ENCODE measurements at places on chromosomes 4 and X. TPM values are rescaled to one million over a fixed set of nuclear protein-coding genes. Genes with fewer than 3 reads are reported as not detected.

The TRIM75 gene
- not detected for total RNA-seq

DNA sequence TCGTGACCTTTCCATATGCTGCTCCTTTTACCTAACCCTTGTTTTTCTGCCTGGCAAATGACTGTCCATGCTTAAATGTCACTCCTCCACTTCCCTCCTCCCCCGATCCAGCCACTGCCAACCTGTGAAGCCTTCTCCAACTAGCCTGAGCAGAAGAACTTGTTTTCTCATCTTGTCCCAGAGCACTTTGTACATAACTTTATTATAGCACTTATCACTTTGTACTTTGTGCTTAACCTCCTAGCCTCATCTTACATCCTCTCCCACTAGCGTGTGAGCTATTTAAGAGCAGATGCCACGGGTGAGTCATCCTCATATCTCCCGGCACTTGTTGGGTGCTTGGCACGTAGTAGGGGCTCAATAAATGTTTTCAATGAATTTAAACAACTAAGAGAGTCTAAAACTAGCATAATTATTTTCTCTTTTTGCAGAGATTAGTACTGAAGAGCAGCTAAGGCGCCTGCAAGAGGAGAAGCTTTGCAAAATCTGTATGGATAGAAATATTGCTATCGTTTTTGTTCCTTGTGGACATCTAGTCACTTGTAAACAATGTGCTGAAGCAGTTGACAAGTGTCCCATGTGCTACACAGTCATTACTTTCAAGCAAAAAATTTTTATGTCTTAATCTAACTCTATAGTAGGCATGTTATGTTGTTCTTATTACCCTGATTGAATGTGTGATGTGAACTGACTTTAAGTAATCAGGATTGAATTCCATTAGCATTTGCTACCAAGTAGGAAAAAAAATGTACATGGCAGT is 46.9 kb downstream of the XIAP start:
- DNase-seq = no peak

DNA sequence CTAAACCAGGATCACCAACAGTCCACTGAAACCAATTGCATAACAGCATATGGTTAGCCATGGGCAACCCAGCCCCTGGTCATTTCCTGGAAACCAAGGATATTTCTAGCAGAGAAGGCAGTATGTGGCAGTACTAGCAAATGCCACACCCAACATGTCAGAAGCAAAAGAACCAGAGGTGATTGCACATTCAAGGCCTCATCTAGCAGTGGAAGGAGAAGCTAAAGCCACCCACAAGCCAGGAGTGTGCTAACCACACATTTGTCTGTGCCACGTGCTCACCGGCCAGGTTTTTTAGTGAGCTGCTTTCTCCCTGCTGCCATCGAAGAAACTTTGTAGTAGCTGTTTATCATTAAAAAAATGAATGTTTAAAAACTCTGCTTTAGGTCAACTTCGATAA is 42.0 kb downstream of the TEC start:
- no peak for DNase-seq

The FREM3 gene
- total RNA-seq = 0.19 TPM

GRCh38 chr4:185243879-185244278 is 34.5 kb downstream of the SNX25 start:
- no peak for DNase-seq

GRCh38 chr4:42638321-42638720 is 18.6 kb downstream of the ATP8A1 start:
- no peak for DNase-seq

DNA sequence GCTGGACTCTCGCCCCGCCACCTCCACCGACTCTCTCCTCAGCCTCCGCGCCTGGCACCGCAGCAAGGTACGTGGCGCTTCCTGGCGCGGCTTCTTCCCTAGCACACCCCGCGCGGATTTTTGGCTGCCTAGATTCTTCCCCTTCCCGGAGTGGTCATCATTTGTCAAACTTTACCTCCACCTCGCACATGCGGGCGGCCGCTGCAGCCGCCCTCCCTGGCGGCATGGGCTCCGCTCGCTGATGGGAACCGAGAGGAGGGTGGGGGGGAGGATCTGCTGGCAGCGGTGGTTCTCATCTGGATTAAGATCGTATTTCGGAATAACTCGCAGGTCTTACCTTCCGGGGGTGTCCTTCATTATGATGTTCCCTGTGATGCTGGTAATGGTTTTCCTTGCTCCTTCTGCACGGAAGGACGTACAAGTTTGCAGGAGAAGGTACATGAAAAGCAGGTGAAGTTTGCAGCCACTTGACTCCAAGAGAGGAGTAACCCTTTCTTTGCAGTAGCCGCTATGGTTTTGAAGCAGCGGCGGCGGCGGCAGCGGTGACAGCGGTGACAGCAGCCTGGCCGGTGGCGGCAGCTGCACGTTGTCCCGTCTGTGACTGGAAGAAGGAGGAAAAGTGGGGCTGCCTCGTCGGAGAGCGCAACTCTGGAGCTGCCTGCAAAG is 2183.9 kb upstream of the TENM3 start:
- DNase-seq = no peak

DNA sequence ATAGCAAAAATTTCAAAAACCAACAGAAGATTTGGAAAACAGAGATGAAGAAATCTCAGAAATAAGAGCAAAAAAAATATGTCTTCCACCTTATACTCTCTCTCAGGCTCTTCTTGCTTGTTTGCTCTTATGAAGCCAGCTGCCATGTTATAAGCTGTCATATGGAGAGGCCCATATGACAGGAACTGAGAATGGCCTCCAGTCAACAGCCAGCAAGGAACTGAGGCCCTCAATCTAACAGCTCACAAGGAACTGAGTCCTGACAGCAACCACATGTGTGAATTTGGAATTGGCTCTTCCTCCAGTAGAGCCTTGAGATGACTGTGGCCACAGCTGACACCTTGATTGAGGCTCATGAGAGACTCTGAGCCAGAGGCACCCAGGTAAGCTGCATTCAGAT is 51.3 kb upstream of the MAOA start:
- no peak for DNase-seq

GRCh38 chrX:40207626-40208025 is 109.9 kb upstream of the BCOR start:
- no peak for DNase-seq

DNA sequence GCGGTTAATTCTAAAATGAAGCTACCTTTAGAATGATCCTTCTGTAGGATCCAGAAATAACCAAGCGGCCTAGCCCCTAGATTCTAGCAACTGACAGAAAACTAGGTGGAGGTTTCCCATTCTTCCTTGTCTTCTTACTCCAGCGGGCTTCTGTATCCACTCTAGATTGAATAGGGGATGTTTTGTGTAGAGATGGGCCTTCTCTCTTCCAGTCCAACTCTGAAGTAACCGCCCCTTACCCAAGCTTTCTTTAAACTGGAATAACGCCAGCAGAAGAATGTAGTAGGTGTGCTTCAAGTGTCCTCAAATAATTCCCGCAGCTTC is 386 bp upstream of the TMEM184C start:
- no peak for DNase-seq

- DNase-seq = no peak
Measured at GRCh38 chr4:20084488-20084887, 167.2 kb upstream of the SLIT2 start.

The DUSP21 gene
- total RNA-seq = not detected

- no peak for DNase-seq
Measured at GRCh38 chrX:5324546-5324945, 904.1 kb downstream of the NLGN4X start.

- DNase-seq = no peak
Measured at GRCh38 chr4:105162123-105162796, 15.6 kb downstream of the TET2 start.

DNA sequence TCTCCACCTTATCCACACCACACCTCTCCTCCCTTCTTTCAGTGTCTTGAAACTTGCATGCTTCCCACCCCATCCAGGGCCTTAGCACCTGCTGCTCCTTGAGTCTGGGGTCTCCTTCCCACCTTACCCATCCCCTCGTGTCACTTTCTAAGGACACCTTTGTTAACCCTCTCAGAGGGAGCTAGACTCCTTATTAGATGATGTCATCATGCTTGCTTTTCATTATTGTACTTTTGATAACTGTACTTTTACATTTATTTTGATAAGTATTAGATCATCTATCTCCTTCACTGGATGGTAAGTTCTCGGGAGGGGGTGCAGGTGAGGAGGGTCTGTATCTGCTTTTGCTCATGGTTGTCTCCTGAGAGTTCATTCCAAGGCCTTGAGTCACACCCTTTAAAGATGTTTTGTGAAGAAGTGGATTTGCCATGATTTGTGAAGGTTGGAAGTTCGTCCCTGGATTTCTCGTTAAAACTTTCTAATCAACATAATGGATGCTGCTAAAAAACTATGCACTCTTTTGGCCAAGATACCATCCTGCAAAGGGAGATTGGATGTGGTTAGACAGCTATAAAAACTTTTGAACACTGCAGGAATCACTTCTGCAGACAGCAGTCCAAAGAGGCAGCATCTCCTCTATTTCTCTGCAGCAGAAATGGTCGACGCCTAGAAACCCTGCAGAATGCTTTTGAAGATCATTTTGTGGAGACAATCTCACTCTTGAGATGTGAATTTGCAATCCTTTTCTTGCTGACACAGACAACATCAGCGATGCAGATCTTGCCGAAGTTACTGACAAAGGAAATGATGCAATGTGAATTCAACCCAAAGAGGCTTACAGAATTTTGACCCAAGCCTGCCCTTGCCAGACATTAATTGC is 69.6 kb downstream of the ENPP6 start:
- no peak for DNase-seq

- DNase-seq = no peak
Measured at GRCh38 chr4:81818385-81818920, 346.7 kb upstream of the RASGEF1B start.

The RAB41 gene
- total RNA-seq = not detected

The VSIG4 gene
- total RNA-seq = 56.6 TPM

- DNase-seq = no peak
Measured at GRCh38 chrX:52262195-52262546, 77.5 kb downstream of the MAGED4 start.

GRCh38 chr4:6498511-6499237 is 26.3 kb upstream of the PPP2R2C start:
- DNase-seq = no peak

The TGIF2LX gene
- total RNA-seq = not detected

The NEIL3 gene
- total RNA-seq = not detected

The CPZ gene
- total RNA-seq = not detected

DNA sequence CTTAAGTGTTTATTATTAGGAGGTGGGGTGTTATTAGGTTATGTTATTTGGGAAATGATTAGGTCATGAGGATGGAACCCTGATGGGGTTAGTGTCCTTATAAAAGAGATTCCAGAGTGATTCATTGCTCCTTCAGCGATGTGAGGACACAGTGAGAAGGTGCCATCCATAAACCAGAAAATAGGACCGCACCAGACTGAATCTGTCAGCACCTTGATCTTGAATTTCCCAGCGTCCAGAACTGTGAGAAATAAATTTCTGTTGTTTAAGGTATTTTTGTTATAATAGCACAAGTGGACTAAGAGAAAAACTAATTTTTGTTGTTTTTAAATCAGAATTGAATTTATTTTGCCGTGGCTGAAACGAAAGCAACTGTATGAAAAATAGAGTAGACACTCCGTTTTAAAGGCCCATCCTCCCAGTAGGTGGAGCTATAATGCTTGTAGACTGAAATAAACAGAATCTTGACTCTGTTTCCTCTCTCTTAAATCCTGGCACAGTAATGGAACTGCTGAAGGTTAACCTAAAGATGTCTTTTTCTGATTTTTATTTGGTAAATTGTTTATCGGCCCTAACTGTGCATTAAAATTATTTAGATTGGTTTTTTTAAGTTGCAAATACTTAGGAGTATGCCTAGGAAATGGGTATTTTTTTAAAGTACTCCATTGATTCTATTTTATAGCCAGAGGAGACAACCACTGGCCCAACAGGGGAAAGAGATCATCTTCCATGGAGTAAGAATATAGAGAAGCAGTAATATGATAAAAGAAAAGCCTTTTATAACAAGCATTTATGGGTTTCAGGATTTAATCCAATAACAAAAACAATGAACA is 133.2 kb upstream of the ADAMTS3 start:
- DNase-seq = no peak

GRCh38 chr4:20623939-20624338 is 76.3 kb upstream of the PACRGL start:
- no peak for DNase-seq

The SMR3B gene
- not detected for total RNA-seq

Data from Right ventricle myocardium superior (tissue), 1 donor.